CD8-positive, alpha-beta memory T cell (primary cell): ENCODE measurements at places on chromosomes 3 and 15. TPM values are rescaled to one million over a fixed set of nuclear protein-coding genes. Genes with fewer than 3 reads are reported as not detected.

DNA sequence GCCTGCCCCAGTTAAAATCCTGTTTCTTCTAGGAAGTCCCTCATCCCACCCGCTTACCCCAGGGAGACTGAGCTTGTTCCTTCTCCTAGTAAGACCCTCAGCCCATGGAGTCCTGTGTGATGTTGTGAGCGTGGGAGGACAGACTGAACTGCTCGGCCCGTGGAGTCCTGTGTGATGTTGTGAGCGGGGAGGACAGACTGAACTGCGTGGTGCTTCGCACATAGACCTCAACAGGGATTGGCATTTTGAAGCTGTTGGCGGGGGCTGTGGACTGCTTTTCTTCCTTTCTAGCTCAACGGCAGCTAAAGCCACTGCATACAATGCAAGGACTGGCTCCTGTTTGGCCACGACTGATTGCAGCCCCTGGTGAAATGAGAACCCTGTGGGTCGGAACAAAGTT, 1.6 kb upstream of the SPTBN5 start:
- DNase-seq, result no peak
- no peaks in the 10 kb centered on the region for H3K36me3 ChIP-seq
- H3K27me3 ChIP-seq, result no peaks in the 10 kb centered on the region
- peak overlapping the region; percentile 76 for H3K27ac ChIP-seq
- peaks cover 38% of the 10 kb centered on the region for H3K4me1 ChIP-seq

GRCh38 chr3:172094621-172095557, 55.5 kb downstream of the FNDC3B start:
- peaks cover 25% of the 10 kb centered on the region for H3K4me1 ChIP-seq
- H3K36me3 ChIP-seq, result no peaks in the 10 kb centered on the region
- no peak for DNase-seq
- no peaks in the 10 kb centered on the region for H3K27me3 ChIP-seq
- H3K27ac ChIP-seq, result no peak overlapping the region

GRCh38 chr15:32717426-32718226, at the start of gene GREM1:
Gene GREM1 (plus strand): TSS chr15:32718004. CDS start chr15:32730691, 12,687 bp downstream.
- H3K4me1 ChIP-seq, result no peaks in the 10 kb centered on the region
- no peak within 1 kb of the TSS for H3K4me3 ChIP-seq
- no peak within 1 kb of the TSS for H3K27ac ChIP-seq
- peaks cover 18% of the 10 kb centered on the region for H3K27me3 ChIP-seq
- H3K36me3 ChIP-seq, result no peaks in the 10 kb centered on the region

NR1I2 gene
- 0.38 TPM for total RNA-seq

SYNPR gene
- not detected for total RNA-seq
